Activated CD4-positive, alpha-beta T cell treated with anti-CD3 and anti-CD28 coated beads, Interleukin-2, amount 50 U/mL, for 1 hour (primary cell): ENCODE measurements at places on chromosomes 3 and 15.

- no peak for DNase-seq
These were observed 33.4 kb downstream of the PLCL2 start for GRCh38 chr3:16917980-16918682.

GRCh38 chr3:134057654-134058110 is 28.0 kb upstream of the SLCO2A1 start:
- no peak for DNase-seq

DNA sequence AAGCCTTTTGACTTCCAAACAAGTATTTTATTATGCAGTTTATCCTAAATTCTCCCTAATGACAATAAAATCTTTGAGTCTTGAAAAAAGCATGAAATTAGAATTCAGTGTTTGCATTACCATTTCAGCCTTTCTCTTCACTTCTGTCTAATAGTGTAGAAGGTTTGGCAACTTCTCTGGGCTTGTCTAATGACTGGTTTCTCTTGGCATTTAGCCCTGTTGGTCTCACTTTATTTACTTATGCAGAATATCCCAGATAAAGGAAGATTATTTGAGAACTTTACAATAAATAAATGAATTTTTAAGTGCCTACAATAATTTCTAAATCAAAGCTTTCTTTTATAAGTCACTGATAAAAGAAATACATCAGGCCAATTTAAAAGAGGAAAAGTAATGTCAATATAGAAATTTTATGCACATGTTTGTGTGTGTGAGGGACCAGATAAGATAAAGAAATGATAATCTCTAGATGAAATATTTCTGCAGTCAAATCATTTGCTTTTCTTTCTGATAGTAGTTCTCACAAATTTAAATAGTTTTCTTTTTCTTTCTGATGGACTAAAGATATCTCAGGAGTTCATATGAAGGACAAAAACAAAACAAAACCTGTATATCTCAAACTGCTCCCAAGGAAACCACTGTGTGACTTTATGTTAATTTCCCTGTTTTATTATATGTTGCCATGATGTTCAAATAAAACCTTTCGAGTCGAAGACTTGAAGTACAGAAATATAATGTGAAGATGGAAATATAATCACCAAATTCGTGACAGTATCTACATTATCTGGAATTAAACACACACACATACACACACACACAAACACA is 533.1 kb upstream of the CBLB start:
- no peak for DNase-seq

DNA sequence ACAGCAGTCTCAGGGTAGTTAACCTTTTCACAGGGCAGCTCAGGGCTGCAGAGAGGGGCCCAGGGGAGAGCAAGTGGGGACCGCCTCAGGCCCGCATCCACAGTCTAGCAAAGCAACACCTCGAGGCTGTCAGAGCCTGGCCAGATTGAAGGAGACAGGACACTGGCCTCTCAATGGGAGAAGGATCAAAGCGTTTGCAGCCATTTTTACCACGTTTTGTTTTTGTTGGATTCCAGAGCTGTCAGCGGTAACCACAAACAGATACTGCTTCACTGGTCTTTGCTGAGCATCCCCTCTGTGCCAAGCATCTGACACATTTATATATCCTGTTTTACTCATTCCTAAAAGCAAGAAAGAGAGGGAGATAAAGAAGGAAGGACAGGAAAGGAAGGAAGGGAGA is 153.8 kb downstream of the SHQ1 start:
- no peak for DNase-seq

DNA sequence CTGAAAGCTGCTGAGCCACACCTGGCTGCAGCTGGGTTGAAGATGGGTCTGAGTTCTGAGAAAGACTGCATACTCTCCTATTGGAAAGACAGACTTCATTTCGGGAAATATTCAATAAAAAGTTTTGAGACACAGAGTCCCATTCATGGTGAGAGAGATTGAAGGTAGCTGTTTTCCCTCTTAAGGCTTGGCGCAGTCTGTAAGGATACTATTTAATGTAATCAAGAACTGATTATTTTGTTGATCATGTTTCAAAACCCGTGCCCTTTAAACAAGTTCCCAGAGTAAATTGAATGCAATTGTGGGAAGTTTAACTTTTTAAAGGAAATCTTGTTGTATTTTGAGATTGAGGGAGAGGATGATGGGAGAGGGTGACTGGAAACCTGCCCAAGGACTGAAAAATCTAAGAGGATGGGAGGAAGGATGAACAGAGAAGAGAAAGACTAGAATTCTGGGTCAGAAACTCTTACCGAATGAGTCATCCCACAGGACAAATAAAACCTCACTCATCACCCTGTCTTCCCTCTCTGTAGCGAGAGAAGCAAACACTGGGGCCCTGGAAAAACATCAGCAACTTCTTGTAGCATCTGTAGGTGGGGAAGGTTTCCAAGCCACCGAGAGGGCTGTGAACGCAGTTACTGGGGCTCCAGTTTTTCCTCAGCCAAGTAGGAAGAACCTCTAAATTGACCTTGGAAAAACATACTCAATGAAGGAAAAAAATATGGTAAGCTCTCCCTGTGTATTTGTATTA is 193.2 kb upstream of the TPRG1 start:
- no peak for DNase-seq

GRCh38 chr3:72601983-72602750 is 246.1 kb downstream of the SHQ1 start:
- no peak for DNase-seq

- no peak for DNase-seq
These were observed 30.0 kb upstream of the TSEN2 start for GRCh38 chr3:12454076-12454815.

GRCh38 chr3:101414121-101414520 is 93.7 kb upstream of the IMPG2 start:
- no peak for DNase-seq

GRCh38 chr3:181726351-181727330 is 14.9 kb downstream of the SOX2 start:
- DNase-seq: no peak

DNA sequence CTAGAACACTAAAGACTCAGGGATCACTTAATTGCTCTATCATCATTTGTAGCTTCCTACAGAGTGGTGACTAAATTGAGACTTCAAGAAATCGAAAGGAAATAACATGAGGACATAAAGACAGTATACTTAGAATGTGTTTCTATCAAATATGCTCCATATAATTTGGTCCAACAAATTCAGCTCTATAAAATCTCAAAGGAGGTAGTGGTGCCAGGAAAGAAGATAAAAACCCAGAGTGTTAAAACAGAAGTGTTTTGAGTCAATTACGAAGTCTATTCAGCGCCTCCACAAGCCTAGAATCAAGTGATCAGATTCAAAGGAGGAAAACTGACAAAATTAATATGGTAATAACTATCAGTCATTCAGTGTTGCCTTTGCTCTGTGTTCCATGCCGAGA is 22.9 kb downstream of the MAGI1 start:
- DNase-seq: no peak

GRCh38 chr15:88656760-88657221 is 18.0 kb downstream of the ISG20 start:
- no peak for DNase-seq

DNA sequence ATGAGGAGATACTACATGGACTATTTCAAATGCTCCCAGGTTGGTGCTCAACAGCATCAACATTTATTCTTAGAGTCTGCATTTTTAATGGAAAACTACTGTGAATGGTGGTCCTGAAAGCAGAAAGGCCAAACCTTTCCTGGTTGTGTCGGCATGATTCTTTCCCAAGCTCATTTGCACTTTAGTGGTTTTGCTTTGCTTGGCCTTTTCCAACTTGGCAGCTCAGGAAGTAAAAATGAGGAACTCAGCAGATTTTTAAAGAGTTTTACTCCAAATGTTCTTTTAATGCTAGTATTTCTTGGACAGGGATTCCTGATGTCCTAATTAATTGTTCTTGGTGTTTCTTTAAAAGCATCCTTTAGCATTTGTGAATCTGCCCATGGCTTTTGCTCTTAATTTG is 197.4 kb downstream of the SLC9A9 start:
- no peak for DNase-seq

DNA sequence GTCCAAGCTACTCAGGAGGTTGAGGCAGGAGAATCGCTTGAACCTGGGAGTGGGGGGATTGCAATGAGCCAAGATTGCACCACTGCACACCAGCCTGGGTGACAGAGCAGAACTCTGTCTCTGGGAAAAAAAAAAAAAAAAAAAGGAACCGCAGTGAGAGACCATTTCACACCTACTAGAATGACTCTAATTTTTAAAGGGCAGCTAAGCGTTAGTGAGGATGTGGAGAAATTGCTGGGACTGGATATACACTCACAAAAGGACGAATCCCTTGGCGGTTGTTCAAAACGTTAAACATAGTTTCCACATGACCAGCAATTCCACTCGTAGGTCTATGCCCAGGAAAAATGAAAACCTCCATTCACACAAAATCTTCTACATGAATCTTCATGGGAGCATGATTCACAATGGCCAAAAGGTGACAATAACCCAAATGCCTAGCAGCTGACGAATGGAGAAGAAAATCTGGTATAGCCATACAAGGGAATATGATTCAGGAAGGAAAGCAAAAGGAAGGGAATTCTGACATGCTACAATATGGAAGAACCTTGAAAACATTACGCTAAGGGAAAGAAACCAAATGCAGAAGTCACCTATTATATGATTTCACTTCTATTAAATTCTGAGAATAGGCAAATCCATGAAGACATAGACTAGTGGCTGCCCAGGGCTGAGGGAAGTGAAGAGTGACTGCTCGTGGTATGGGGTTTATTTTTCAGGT is 127.0 kb downstream of the CHSY1 start:
- no peak for DNase-seq

- DNase-seq: no peak
These were observed 160.6 kb upstream of the IQSEC1 start for GRCh38 chr3:13233487-13234485.

DNA sequence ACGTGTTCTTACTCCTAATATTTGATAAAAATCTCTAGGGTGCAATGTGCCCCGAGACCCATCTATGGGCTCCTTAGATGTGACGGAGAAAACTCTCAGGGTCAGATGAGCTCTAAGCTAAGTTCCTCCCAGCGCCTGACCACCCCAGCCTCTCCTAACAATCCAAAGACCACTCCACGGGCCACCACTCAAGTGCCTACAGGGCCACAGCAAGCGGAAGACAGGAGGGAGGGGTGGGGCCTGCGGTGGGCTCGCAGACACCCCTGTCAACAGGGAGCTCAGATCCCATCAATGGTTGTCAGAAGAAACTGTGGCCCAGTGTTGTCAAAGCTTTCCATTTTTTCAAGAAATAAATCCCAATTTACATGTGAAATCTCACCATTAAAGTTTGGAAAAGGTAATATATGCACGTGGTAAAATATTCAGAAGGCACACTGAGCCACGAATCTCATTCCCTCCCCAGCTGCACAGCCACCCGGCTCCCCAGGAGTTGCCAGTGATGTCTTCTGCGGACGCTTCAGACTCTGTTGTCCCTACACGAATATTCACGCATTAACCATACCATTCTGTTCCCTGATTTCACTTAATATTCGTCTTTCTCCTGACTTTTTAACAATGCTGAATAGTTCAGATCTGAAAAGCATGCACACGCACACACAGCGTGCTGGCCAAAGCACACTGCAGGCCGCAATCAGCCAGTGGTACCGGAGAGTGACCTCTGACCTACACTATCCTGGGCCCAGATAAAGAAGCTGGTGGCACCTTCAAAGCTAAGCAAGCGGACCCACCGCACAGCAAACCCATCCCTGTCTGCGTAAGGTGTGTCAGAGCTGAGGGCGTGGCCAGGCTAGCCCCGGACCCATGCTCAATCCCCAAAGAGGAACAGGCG is 19.1 kb downstream of the TNK2 start:
- DNase-seq: no peak

DNA sequence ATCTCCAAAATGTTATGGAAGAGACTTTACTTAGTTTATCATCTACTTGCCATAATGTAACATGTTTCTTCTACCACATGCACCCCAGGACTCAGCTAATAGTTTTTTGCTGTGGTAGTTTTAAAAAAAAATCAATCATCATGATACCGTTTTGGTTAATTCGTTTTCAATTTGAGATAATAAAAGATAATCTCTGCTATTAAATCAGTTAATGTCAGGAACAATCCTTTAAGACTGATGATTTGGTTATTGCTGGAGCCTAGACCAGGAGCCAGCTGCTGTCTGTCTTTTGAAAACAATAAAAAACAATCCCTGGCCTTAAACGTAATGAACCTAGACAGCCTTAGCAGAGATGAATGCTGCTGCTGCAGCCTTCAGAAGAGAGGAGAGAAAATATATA is 403.7 kb downstream of the OXSM start:
- DNase-seq: no peak
